Activated naive CD4-positive, alpha-beta T cell treated with anti-CD3 and anti-CD28 coated beads, Interleukin-2, amount 50 U/mL, for 16 hours (primary cell): ENCODE measurements at places on chromosomes 16 and 17.

- no peak for DNase-seq
Observed at GRCh38 chr16:6946802-6947201, 385.8 kb upstream of the RBFOX1 start.

GRCh38 chr17:27346228-27346899, 52.5 kb downstream of the WSB1 start:
- no peak for DNase-seq

GRCh38 chr16:47940466-47940865, 215.3 kb downstream of the ABCC12 start:
- no peak for DNase-seq

DNA sequence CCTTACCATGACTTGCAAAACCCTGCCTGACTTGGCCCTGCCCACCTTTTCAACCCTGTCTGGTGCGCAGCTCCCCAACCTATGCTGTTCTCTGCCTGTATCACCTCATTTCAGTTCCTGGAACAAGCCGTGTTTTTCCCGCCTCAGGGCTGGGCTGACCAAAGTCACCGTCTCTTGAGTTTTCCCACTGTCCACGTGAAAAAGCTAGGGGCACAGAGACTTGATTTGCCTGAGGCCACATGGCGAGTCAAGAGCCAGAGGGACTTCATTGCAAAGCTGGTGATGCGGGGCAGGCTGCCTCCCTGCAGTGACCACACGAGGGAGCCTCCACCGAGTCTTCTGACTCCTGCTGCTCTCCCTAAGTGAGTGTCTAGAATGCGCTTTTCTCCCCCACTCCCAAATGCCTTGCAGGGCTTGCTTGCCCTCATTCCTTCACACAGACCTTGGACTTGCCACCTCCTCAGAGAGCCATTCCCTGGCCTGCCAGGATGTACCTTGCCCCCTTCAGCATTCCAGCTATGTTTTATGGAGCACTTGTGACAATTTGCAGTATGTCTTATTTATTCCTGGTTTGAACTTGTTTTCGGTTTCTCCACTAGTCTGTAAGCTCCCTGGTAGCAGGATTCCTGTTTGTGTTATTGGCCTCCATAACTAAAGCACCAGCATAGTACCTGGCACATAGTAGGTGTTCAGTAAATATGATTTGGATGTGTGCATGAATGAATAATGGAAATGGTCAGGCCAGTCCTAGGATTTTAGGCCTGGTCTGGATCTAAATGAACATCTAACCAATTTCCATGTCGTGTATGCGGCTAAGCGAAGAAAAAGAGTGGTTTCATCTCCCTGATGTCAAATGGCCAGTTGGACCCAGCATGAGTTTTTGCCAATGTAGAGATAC, 252.3 kb downstream of the SNX29 start:
- no peak for DNase-seq

DNA sequence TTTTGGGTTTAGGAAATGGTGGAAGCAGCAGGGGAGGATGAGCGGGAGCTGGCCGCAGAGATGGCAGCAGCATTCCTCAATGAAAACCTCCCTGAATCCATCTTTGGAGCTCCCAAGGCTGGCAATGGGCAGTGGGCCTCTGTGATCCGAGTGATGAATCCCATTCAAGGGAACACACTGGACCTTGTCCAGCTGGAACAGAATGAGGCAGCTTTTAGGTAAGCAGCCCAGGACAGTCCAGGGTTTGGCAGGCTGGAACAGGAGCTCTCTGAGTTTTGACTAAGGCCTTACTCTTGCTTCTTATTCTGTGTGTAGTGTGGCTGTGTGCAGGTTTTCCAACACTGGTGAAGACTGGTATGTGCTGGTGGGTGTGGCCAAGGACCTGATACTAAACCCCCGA, 41.4 kb downstream of the SF3B3 start:
- no peak for DNase-seq

- no peak for DNase-seq
Observed at GRCh38 chr17:67647482-67647881, 70.3 kb upstream of the NOL11 start.

DNA sequence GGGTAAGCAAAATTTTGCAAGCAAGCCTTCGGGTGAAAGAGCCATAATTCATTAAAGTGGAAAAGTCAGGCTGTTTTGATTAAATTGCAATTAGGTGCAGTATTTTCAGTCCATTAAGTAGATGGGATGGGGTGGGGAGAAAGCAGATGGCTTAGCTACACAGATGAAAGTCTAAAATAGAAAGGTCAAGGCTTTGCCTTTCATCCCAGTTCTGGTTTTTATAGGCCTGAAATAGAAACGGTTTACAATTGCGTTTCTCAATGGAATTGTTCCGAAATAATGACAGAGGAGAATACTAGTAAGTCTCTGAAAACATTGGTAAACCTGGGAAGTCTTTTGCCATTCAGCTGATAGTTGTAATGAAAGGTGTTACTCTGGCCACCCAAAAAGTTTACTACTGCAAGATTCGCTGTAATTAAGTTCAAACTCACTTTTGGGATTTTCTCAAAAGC, 1.5 kb downstream of the PPM1E start:
- no peak for DNase-seq
